ENCODE measurements at places on chromosomes 7 and 10. TPM values are rescaled to one million over a fixed set of nuclear protein-coding genes. Genes with fewer than 3 reads are reported as not detected.

GRCh38 chr7:115232041-115232440, 310.1 kb downstream of the MDFIC start:
- DNase-seq = no peak

GRCh38 chr7:130493275-130493873, 1.5 kb downstream of the MEST start:
- DNase-seq = no peak

The UTF1 gene
- total RNA-seq = not detected

The PVRIG gene
- total RNA-seq = 70.5 TPM

DNA sequence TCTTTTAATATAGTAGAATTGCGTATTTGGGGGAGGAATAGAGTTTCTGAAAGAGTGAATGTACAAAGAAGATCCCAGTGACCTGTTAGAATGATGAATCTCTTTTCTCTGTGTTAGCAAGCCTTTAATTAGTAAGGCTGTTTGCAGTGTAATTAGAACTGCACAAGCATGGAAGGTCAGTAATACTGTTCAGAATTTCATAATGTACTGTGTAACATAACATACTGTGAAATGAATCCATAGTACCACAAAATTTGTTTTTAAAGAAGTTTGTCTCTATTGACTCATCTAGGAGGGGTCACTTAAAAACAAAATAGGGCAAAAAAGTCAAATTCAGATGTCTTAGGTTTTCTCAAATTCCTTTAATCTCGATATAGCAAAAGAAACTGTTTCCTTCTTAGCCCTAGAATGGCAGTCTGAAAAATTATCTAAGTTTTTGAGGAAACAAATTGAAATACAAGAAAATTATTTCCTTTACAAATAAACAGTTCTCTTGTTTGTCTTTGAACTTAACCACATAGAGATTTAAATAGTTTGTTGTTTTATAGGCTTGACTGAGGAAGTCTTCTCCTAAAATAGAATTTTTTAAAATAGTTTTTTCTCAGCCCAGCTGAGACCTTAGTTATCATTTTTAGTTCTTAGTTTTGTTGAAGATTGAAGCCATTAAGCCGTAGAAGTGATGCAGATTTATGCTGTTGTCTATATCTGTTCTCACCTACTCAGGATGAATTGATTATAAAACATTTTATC, 12.5 kb downstream of the ADK start:
- DNase-seq = no peak

The SPDYE1 gene
- total RNA-seq = not detected

GRCh38 chr10:80460399-80461207, 6.5 kb downstream of the TSPAN14 start:
- DNase-seq = no peak

- DNase-seq = no peak
These were observed 472.0 kb downstream of the RPS24 start for GRCh38 chr10:78505657-78506056.

The TMEM176B gene
- not detected for total RNA-seq

DNA sequence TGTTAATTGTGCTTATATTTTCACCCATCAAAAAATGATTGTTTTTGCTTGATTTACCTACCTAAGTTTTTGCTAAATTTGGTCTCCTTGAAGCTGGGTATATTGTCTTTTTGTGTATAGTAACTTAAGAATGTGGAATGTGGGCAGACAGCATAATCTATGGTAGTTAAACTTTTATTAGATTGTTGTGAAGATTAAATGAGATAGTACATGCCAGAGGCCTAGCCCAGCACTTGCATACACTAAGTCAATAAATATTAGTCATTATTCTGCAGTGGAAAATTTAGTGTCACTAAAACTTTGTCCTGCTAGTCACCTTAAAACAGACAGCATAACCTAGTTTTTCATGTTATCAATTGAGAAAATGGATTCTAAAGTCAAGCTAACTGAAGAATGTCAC, 19.3 kb upstream of the RPA3 start:
- no peak for DNase-seq

- DNase-seq = no peak
These were observed 10.3 kb upstream of the PPP2R2D start for GRCh38 chr10:131890276-131891195.

DNA sequence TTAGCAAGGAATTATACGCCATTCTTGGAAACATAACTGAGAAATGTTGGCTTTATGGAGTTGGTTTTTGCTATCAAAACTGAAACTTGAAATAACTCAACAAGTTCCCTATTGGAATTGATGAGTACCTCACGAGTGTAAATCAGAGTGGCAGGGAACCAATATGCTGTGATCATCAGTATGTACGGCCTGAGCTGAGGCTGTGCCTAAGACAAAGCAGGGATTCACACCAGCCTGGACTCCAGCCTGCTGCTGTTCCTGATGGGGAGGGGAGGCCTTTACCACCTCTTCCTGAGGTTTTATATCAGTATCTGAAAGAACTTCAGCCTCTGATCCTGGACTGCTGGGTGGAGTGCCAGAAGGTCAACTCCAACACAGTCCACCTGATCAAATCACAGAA, 52.7 kb downstream of the CRTAC1 start:
- DNase-seq = no peak

GRCh38 chr7:29080803-29081202, 65.5 kb downstream of the CPVL start:
- DNase-seq = no peak

DNA sequence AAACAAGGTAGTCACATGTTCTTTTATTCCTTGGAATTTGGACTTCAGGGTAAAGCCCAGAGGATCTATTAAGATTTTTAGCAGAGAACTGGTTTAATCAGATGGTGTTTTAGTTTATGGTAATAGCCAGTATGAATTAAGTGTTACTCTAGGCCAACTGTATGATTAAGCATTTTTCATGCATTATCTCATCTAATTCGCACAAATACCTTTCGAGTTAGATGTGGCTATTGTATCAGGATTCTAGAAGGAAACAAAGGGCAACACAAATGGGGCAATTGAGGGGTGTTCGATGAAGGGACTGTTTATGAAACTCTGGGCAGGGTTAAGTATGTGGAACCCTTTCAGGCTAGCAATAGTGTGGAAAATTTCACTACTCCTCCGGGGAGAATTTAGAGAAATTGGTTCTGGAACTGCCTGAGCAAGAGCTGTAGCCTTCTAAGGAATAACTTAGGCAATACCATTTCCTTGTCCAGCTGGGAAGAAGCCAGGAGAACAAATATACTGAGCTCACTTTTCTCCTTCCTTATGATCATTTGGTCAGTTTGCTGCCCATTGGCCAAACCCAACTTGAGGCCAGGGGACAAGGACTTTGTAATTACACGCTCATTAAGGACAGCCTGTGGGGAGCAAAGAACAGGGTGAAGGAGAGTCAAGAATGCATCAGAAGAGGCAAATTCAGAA, 319.0 kb upstream of the FZD1 start:
- no peak for DNase-seq

The CYP3A4 gene
- total RNA-seq = not detected

- no peak for DNase-seq
These were observed 309.2 kb upstream of the SHH start for GRCh38 chr7:156121434-156121833.

The JCAD gene
- 1.0 TPM for total RNA-seq

DNA sequence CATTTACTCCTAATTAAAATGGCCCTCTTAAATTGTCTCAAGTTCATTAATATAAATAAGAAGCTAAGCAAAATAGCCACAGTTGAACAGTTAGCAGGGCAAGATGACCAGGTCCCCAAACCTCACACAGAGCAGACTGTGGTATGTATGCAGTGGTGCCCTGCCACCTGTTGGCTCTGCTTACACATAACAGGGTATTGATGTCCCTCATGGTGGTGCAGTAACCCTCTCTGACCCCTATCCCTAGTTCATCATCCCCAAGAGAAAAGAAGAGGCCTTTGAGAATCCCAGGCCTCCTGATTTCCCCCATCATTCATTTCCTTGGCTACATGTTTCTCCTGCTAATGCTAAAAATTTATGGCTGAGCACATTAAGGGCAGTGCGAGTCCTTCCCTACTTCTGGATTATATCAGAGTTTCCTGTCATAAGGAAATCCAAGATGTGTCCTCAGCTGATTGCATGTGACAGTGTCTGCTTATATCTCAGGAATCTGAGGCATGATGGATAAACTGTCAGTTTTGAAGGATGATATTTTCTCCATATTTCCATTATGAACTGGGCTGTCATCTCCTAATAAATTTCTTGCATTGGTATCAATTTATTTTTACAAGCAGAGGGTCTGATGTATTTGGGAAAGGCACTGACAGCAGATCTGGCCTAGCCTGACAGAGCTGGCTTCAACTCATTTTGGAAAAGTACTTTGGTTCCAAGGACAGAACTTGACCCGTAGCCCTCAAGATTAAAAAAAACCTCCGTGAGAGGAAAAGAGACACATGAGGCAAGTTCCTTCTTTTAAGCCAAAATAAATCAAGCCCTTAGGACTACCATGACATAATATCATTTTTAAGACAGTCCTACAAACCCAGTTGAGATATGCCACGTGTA, 880.6 kb downstream of the LRMDA start:
- no peak for DNase-seq

GRCh38 chr7:129496653-129497052, 5.7 kb upstream of the SMKR1 start:
- DNase-seq = no peak

DNA sequence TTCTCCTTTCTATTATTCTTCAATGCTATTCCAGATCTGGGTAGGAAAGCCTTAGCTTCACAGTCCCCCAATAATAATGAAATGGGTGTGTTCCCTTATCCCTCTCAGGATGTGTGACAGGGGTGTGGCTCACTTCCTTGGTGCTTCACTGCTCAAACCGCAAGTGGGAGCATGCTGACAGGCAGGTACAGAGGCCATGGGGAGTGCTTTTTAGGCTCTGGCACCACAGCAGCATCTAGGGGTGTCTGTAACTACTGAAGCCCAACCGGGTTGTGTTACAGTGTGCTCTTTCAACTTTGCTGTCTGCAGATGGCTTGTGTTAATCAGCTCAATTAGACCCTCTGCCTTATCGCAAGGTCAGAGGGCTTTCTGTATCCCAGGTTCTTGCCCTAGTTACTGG, 79.4 kb upstream of the CYP2C9 start:
- DNase-seq = no peak

The LIPJ gene
- not detected for total RNA-seq

The RPP38 gene
- total RNA-seq = 16.8 TPM

The NUDT13 gene
- total RNA-seq = 1.6 TPM

- no peak for DNase-seq
These were observed 239.6 kb upstream of the SHH start for GRCh38 chr7:156051884-156052283.

GRCh38 chr7:150358433-150358832, 10.2 kb upstream of the REPIN1 start:
- no peak for DNase-seq

- no peak for DNase-seq
These were observed 168.8 kb upstream of the PPP2R2D start for GRCh38 chr10:131731780-131732630.

The CCDC186 gene
- total RNA-seq = 22.2 TPM

DNA sequence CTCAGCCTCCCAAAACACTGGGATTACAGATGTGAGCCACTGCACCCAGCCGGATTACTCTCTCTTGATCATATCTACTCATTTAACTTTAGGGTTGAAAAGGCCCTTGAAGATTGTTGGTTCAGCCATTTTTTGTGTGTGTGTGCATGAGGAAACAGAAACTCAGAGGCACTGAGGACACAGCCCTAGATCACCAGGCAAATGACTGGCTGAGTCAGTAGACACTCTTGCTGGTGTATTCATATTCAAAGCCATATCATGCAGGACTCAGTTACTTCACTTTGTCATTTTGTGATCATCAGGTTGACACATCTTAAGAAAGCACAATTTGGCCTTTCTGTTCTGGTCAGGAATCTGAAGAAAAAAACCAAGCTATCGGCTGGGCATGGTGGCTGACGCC, 253.4 kb downstream of the TRIL start:
- no peak for DNase-seq

The COMMD3 gene
- total RNA-seq = 97.0 TPM

The PRTFDC1 gene
- total RNA-seq = 1.4 TPM

The CPED1 gene
- total RNA-seq = not detected

GRCh38 chr7:22338877-22339276, 18.1 kb downstream of the RAPGEF5 start:
- DNase-seq = no peak

The C7orf57 gene
- 0.28 TPM for total RNA-seq

The GPR85 gene
- not detected for total RNA-seq

- no peak for DNase-seq
These were observed 26.2 kb downstream of the C1GALT1 start for GRCh38 chr7:7208520-7208919.

DNA sequence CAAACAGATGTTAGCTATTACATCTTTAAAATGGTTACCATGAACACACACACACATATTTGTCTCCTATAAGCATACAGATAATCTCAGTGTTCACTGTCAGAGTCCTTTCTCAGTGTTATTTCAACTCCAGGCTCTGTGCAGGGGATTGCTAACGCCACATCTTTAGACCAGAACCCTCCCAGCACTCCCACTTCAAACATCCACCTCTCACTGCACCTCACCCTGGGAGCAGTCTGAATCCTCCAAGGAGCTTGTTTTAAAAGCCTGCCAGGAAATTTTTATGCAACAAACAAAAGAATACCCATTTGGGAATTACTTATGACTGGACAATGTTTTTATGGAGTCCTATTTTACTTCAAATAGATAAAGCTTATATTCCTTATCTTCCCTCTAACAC, 107.4 kb downstream of the PARD3 start:
- no peak for DNase-seq

DNA sequence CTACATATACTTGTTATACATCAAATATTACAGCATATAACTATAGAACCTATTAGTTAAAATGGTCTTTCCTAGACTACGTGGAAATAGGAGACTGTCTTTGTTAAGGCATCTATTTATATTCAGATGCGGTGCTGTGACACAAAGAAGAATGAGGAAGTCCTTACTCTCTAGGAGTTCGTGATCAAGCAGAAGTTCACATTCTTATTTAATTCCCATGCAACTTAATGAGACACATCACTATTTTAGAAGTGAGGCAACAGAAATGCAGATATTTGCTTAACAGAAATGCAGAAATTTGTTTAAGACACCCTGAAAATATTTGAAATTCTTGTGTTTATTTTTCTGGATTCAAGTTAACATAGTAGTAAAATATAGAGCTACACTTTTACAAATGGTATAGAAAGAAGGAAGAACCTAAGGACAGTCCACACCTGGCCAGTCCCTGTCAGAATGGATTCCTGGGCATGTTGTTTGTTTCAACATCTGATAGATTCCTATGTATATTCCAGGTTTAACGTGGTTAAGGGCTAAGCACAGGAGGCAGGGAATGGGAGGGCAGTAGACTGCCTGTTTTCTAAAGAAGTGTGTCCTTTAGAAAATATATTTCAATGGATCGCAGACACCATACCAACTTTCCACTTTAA, 70.6 kb upstream of the NXPH1 start:
- DNase-seq = no peak

The ARHGEF35 gene
- total RNA-seq = 6.2 TPM

DNA sequence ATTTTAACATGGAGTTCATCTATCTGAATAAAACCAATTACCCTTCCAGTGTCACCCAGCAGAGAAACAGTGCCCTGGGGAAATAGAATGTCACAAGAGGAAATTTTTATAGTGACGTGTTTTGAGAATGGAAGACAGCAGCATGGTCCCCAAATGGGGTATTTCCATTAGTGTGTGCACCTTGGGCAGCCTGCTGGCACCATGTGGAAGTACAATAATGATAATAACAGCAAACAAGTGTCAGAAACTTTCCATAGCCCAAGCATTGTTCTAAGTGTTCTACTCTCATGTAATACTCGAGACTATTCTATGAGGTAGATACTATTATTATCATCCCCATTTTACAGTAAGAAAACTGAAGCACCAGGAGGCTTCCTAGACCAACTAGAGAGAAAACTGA, 2.2 kb upstream of the PDE1C start:
- no peak for DNase-seq

The GBX1 gene
- total RNA-seq = not detected

Measured in activated CD4-positive, alpha-beta memory T cell treated with anti-CD3 and anti-CD28 coated beads, Interleukin-2, amount 10 ng/mL, durations not matched to agents 7 days and 5 days (primary cell).